A549 treated with GW870086 at 1 μM for 4 hours (cell line): ENCODE measurements at places on chromosomes 12 and 14. TPM values are rescaled to one million over a fixed set of nuclear protein-coding genes. Genes with fewer than 3 reads are reported as not detected.

The RASSF8 gene
- total RNA-seq: 5.6 to 10.5 TPM (median 9.0 TPM) in 5 replicates

The ALDH1L2 gene
- total RNA-seq: 2.7 to 3.7 TPM (median 3.6 TPM) in 5 replicates

The ART4 gene
- total RNA-seq: not detected in 5 replicates

The DNAJC22 gene
- 18.4 to 21.5 TPM (median 20.7 TPM) in 5 replicates for total RNA-seq

The TAS2R30 gene
- not detected in 5 replicates for total RNA-seq

The FAM181A gene
- total RNA-seq: not detected in 5 replicates

The HCAR1 gene
- total RNA-seq: 0.03 to 0.07 TPM (median 0.06 TPM) in 4 of 5 replicates, not detected in the other

The CLEC4D gene
- not detected in 5 replicates for total RNA-seq

The ZFYVE1 gene
- 8.6 to 9.7 TPM (median 8.8 TPM) in 5 replicates for total RNA-seq

The ADSS1 gene
- 6.4 to 7.9 TPM (median 7.3 TPM) in 5 replicates for total RNA-seq

The ATL1 gene
- 5.1 to 6.2 TPM (median 5.6 TPM) in 5 replicates for total RNA-seq

The KLHDC2 gene
- total RNA-seq: 28.6 to 37.9 TPM (median 32.1 TPM) in 5 replicates

The RAD51AP1 gene
- total RNA-seq: 12.1 to 25.5 TPM (median 18.1 TPM) in 5 replicates

The PPP1R36 gene
- total RNA-seq: 0.15 to 0.65 TPM (median 0.29 TPM) in 5 replicates

The KLHL33 gene
- not detected in 5 replicates for total RNA-seq

The B3GNT4 gene
- 0.55 to 2.5 TPM (median 0.96 TPM) in 5 replicates for total RNA-seq
